GM12864 (cell line): ENCODE measurements at places on chromosomes 2 and 18.

GRCh38 chr18:45802814-45803492, 22.5 kb upstream of the SIGLEC15 start:
- DNase-seq, result no peak

DNA sequence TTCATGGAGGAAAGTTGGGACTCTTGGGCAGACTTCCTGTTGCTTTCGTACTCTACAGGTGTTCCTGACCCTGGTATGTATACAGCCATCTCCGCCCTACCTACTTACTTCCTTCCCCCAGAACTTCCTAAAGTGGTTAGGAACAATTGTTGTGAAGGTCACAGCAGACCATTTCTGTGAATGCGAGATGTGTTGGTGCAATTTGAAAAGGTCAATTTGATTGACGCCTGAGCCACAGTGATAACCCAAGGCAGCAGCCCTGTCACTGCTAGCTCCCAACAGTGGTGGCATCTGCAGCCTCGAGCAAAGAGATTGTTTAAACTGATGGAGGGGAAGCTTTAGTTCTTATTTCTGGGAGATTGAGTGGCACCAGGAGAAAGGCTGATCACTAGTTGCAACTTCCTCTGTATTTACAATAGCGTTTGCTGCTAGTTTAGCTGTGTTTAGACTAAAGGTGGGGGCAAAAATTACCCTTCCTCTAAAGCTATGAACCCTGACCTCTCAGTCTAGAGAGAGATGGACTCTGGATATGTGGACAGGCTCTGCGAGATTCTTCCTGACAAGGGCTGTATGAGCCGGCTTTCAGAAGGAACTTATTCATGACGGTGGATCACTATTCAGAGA, 78.3 kb upstream of the MAP4K3 start:
- DNase-seq, result no peak

GRCh38 chr18:57004366-57005121, 142.3 kb upstream of the BOD1L2 start:
- DNase-seq, result peak; percentile 54

- DNase-seq, result no peak
These were observed 133.5 kb downstream of the TANC1 start for GRCh38 chr2:159101755-159102489.

GRCh38 chr2:126658905-126659561, 3.1 kb downstream of the GYPC start:
- DNase-seq, result peak; percentile 69

DNA sequence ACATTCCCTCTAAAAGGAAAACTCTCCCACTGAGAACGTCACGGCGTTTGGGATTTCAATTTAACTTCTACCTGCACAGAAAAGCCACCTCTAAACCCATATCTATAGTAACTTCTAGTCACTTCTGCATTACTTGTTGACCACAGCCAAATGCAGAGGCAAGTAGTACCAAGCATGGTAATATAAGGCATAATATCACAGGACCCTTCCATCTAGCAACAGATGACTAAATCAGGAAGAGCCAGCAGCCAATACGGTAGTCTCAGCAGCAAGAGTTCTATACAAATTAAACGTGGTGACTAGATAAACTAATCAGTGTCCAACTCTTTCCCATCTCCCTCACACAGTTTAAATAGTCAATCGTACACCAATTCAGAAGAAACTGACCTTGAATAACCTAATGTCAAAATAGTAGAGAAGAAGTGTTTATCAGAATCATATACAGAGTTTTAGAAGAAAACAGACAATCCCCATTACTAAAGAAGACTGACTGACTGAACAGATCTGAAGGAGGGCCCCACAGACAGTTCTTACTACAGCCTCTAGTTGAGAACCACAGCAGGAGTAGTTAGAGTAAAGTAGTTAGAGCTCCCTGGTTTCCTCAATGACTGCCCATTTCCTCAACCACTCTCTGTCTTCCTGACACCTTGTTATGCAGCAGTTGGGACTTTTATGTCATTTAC, 30.0 kb downstream of the MEMO1 start:
- peak; percentile 57 for DNase-seq

GRCh38 chr2:7945026-7945425, 736.8 kb upstream of the ID2 start:
- DNase-seq, result no peak

DNA sequence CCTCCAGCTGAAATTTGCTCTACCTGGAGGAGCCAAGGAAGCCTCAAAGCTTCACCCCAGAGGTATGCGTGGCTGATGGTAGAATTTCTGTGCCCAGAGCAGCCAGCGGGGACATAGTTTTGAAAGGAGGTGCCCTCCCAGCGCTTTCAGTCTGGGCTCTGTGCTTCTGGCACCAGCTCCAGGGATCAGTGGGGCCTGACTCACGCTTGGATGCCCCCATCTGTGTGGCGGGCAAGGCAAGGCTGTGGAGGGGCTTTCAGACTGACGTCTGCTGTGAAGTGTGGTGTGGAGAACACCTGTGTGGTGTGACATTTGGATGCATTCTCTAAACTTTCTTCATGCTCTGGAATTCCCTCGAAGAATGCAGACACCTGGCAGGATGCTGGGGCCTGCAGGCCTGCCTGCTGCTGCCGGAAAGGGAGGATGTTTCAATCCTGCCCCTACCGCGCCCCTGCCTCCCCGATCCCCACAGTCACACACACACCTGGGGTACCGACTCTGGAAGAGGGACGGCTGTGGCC, 84.1 kb downstream of the CTIF start:
- DNase-seq, result no peak

DNA sequence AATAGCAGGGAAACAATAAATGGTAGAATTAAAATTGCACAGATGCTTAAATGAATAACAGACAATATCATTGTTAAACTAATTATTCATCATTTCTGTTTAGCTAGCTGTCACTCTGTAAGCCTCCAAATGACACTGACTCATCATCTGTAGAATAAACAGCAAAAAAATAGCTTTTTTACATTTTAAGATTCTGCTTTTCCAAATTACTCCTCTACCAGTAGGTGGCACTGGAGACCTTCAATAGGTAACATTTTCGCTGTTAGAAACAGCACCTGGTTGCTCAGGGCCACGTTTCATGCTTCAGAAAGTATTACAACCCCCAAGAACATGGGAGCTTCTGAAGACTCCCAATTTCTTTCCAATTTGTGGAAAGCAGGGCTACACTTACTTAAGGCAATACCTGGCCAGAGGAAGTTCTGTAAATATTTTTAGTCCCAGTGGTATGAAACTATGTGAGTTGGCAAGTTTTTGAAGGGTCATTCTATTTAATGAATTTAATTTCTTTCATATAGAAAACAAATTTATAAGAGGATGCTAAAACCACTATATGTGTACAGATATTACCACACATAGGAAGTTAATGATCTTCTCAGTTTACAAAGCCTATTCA, 45.4 kb downstream of the TTN start:
- DNase-seq, result peak; percentile 37

GRCh38 chr2:191678437-191679100, 633 bp downstream of the NABP1 start:
- DNase-seq, result no peak

GRCh38 chr18:10477121-10477862, 22.9 kb downstream of the APCDD1 start:
- DNase-seq, result no peak

- DNase-seq, result no peak
These were observed 32.6 kb downstream of the CREG2 start for GRCh38 chr2:101354420-101355311.

DNA sequence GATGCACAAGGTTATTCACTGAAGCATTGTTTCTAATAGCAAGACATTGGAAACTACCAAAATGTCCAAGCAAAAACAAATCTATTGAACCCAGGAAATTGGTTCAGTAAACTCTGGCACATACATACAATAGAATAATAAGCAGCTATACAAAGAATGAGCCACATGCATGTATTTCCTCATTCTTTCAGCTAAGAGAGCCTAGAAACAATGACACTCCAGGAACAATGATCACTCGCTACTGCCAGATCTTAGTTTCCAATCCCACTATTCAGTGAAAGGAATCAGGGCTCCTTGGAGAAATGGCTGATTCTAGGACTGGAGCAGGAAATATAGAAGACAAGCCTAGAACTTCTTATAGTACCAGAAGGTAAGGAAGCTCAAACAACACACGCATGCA, 221.9 kb upstream of the AGAP1 start:
- no peak for DNase-seq

- DNase-seq, result no peak
These were observed 204.2 kb downstream of the CYP26B1 start for GRCh38 chr2:71943238-71944182.
